ENCODE measurements at places on chromosomes 4 and X.

GRCh38 chrX:14309431-14309830 lies 219.9 kb upstream of the GLRA2 start:
- DNase-seq: peak; percentile 41

DNA sequence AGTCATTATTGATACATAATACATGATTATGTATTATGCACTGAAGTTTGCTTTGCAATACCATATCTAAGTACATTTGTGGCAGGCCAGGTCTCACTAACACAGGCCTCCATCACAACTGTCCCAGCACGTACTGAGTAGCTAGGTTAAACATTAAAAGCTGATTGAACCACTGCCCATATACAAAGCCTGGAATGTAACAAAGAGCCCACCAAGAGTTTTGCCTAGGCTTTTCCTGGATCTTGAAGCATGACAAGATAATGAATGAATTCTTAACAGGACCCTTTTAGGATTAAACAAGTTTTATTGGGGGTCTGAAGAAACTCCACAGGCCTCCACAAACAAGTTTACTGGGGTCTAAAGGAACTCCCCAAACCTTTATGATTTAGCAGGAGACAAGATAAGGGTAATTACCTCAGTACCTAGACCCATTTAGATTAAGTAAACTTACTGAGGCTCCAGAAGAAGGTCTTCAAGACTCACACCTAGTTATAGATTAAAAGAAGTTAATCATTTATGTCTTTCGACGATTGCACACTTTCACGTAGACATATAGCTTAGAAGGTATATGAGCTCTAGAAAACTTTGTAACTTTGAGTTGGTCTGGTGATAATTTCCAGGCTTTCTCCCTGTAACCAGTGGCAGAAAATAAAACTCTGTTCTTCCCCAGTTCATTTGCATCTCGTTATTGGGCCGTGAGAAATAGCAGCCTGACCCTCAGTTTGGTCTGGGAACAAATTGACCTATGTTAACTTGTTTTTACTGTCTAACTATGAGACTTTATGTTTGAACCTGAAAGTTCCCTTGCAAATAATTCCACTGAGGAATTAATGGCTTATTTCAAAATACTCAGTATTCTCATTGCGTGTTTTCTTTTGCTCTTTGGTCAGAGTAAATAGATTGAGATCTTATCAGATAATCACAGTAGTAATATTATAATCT lies 84.8 kb downstream of the PHEX start:
- DNase-seq: no peak

DNA sequence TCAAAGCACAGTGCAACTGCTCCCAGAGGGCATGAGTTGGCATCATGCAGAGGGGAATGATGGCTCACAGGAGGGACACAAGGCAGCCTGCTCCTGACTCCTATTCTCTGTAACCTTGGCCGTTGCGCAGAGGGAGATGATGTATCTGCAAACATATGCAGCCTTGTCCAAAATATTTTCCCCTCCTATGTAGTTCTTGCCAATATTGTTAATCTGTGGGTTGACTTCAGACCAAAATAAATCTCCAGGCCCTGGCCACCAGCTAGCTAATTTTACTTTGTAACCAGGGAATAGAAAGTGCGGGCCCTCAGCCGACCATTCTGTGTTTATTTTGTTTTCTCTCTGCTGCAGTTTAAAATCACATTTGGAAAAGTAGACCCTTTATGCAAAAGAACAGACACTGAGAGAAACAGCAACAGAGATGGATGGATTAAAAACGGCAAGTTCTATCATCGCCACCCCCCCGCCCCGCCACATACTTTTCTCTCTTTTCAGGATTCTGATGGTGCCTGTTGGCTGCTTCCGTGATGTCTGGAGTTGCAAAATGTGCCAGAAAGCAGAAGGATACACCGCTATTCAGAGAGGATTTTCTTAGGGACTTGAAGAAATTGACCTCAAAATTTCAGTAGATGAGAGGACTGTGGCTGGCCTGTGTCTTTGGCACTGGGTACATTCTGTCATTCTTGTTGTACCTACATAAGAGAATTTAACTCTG lies 185.3 kb upstream of the BCOR start:
- DNase-seq: no peak

DNA sequence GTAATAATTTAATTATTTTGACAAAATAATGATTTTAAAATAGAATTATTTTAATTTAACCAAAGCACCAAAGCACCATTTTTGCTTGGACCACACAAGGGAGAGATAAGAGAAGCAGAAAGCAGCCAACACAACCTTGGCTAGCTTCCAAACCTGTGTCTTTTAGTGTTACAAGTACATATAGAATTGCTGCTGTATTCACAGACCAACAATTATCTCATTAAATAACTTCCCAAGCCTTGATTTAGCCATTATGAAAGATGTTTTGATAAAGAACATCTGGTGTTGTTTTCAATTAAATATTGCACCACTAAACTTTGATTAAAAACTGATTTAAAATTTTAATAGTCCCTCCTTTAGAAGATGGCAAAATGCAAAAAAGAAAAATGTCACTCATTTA lies 14.0 kb upstream of the IGFBP7 start:
- no peak for DNase-seq

- DNase-seq: no peak
These were observed 235.1 kb upstream of the HCCS start for GRCh38 chrX:10875995-10876394.

DNA sequence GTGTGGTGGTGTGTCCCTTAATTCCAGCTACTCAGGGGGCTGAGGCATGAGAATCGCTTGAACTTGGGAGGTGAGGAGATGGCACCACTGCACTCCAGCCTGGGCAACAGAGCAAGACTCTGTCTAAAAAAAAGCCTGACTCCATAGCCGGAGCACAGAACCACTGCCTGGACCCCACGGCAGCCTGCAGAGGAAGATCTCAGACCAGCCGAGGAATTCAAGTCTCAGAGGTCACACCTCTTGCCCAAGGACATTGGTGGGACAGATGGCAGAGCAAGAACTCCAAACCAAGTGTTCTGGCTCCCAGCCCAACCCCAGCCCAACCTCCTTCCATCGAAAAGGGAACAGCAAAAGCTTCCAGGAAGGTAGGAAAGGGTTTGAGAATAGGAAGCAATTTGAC lies 70.8 kb downstream of the SMIM20 start:
- DNase-seq: no peak

- DNase-seq: no peak
These were observed 569 bp downstream of the ARFIP1 start for GRCh38 chr4:152780267-152780778.

- DNase-seq: no peak
These were observed 535.7 kb upstream of the INTU start for GRCh38 chr4:127097061-127097460.
